Smooth muscle cell of the coronary artery (primary cell): ENCODE measurements at places on chromosomes 2 and 18. TPM values are rescaled to one million over a fixed set of nuclear protein-coding genes. Genes with fewer than 3 reads are reported as not detected.

The ARHGAP28 gene
- total RNA-seq, result 0.08 and 7.0 TPM in 2 replicates

The CCDC148 gene
- total RNA-seq, result 0.35 and 0.38 TPM in 2 replicates

The CD302 gene
- total RNA-seq, result 2.5 and 7.7 TPM in 2 replicates

The CNNM3 gene
- total RNA-seq, result 4.0 and 7.5 TPM in 2 replicates

The RFTN2 gene
- 5.0 and 9.0 TPM in 2 replicates for total RNA-seq

The CPS1 gene
- total RNA-seq, result 11.1 and 28.2 TPM in 2 replicates

The RIT2 gene
- total RNA-seq, result not detected in 2 replicates

The KHK gene
- total RNA-seq, result 0.53 and 1.9 TPM in 2 replicates

The FABP1 gene
- not detected in 2 replicates for total RNA-seq

The PSD4 gene
- 0.08 and 0.59 TPM in 2 replicates for total RNA-seq

The SOX11 gene
- not detected in 2 replicates for total RNA-seq

The HRH4 gene
- total RNA-seq, result 0.08 and 0.12 TPM in 2 replicates
